ENCODE measurements at places on chromosomes 11 and 22.
A peak's percentile ranks its signal among the peaks of the same experiment; 100 is the strongest.

DNA sequence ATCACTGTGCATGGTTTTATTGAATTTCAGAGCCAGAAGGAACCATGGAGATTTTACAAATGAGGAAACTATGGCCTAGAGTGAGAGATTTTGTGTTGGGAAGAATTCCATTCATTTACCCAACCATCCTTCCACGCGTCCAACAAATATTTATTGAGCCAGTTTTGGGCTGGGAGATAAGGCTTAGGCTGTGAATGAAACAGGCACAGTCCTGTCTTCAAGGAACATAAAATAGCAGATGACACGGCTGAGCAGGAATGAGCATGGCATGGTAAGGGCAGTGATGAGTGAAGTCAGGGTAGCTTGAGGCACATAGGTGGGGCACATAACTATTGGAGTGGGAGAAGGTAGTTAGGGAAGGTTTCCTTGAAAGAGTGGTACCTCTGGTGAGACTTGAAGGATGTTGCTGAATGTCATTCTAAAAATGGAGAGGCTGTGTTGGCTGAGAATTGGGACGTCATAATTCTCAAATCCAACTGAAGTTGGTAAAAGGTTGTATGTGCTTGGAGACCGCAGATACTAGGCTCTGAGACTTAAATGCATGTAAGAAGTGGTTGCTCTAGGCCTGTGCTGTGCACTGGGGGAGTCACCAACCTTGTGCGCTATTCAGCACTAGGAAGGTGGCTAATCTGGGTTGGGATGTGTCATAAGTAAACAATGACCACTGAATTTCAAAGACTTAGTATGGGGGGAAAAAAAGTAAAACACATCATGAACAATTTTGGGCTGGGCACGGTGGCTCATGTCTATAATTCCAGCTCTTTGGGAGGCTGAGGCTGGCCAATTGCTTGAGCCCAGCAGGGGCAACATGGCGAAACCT lies 51.9 kb downstream of the TEAD1 start:
- DNase-seq: no peak

GRCh38 chr11:90192869-90193582 lies 29.8 kb downstream of the CHORDC1 start:
- no peak for DNase-seq

- no peak for DNase-seq
These were observed 24.0 kb downstream of the MARK2 start for GRCh38 chr11:63862923-63863322.

GRCh38 chr11:82867495-82868082 lies 32.6 kb downstream of the PRCP start:
- peak; percentile 74 for DNase-seq

GRCh38 chr11:15947681-15948648 lies 408.4 kb downstream of the SOX6 start:
- DNase-seq: no peak

GRCh38 chr22:43847376-43848289 lies 14.7 kb downstream of the SULT4A1 start:
- no peak for DNase-seq

GRCh38 chr11:19441288-19441687 lies 200.5 kb upstream of the E2F8 start:
- DNase-seq: no peak

DNA sequence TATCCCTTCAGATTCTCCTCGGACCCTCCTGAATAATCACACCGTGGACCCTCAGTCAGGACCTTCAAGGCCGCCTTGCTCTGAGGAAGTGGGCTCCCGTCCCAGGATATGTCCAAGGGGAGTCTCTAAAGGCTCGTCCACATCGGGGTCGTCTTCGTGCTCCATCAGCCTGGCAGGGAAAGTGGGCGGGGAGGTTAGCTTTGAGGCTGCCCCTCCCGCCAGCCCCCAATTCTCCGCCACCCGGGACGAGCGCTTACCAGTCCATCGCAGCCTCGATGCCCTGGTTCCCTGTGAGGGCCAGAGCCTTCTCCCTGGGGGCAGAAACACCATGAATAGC lies 472 bp downstream of the UBXN1 start:
- DNase-seq: no peak

DNA sequence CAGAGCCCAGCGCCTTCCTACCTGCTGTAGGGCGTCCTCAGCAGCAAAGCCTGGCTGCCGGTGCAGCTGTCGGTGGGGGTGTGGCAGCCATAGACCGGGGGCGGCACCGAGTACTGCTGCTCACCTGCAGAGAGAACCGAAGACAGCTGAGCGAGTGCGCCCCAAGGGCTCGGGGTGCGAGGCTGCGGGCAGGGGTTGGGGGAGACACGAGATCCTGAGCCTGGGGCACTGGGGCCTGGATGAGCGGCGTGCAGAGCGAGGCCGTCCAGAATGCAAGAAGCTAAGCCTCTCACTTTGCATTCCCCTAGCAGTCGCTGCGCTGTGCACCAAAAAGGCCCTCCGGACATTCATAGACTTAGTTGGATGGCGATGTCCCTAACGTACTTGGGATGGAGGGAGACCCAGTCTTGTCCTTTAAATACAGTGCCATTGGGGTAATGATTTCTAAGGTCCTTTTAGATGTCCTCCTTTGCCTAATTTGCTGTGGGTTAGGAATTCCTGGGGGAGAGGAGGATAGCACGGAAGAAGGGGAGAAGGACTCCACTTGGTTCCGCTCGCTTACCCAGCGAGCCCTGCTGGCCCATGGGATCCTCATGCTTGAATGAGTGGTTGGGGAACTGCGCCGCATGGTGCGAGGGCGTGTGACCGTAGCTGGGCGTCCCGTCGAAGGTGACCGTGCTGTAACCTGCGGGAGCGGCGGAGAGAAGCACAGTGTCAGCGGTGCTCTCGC lies 7.2 kb downstream of the WT1 start:
- no peak for DNase-seq

GRCh38 chr11:132337819-132338416 lies 967.5 kb downstream of the NTM start:
- no peak for DNase-seq

- DNase-seq: no peak
These were observed 23.0 kb upstream of the MAML2 start for GRCh38 chr11:96366024-96366423.

DNA sequence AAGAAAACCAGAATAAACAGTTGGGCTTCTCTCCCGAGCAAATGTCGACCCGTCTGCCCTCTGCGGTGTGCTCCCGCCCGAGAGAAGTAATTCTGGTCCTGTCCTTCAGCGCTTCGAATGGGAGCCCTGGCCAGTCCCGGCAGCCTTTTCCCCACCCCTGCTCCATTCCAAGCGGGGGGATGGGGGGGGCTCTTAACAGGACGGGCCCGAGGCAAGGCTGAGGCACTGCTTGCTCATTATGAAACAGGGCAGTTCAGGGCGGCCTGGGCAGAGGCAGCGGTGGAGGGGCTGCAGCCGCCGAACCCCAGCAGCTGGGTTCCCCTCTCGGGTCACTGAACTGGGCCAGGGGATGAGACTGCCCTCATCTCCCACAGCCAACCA lies 9.1 kb downstream of the BACE1-AS start:
- DNase-seq: no peak

- DNase-seq: no peak
These were observed 347.8 kb downstream of the CNTN5 start for GRCh38 chr11:99368583-99368982.

DNA sequence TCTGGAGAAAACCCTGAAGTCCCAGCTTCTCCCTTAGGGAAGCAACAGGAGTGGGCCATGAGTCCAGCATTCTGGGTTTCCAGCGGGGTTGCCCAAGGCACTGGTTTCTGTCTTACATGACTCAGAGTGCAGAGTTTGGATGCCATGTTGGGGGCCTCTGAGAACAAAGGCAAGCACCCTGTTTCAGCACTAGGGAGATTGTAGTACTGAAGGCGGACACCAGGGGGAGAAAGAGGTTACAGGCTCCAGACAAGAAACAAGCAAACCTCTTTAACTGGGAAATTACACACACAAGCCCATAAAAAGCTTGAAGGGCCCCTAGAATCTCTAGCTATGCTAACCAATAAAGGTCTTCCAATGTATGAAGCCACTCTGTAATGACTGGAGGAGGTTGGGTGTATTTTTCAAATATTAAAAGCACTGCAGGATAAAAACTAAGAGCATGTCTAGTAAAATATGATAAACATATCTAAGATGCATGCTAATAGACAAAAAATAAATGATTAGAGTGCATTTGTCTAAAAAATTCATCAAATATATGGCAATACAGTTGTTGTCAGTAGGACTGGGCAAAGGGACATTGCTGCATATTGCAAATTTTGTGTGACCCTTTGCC lies 7.1 kb downstream of the MS4A6E start:
- DNase-seq: peak; percentile 78

- DNase-seq: no peak
These were observed 72.1 kb downstream of the BARX2 start for GRCh38 chr11:129447654-129448239.

DNA sequence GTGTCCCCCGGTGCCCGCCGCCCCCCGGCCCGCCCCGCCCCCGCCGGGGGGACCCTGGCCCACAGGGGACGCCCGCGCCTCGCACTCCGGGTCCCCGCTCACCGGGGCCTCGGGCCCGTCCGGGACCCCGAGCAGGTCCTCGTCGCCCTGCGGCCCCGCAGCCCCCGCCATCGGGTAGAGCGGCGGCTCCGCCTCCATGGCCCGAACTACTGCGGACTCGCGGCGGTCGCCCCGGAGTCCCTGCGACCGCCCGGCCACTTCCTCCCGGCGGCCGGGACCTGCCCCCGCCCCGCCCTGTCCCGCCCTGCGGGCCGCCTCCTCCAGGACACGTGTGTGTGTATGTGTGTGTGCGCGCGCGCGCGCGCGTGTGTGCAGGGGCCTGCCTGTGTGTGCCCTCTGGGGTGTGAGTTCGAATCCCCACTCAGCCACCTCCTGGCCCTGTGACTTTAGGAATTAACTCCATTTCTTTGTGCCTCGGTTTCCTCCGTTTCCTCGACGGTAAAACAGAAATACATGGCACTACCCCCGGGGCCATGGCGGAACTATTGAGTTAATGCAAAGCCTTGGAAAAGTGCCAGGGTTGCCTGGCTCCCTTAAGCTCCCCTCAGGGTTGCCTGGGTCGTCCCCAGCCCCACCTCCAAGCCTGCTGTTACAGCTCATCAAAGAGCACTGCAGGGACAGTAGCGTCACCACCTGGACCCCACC lies at the start of gene UNC93B1:
TSS of gene UNC93B1 (minus strand) at position 252 of the 705 bp plus-strand sequence. CDS start at position 198, 54 bp downstream.
- DNase-seq: peak; percentile 90

DNA sequence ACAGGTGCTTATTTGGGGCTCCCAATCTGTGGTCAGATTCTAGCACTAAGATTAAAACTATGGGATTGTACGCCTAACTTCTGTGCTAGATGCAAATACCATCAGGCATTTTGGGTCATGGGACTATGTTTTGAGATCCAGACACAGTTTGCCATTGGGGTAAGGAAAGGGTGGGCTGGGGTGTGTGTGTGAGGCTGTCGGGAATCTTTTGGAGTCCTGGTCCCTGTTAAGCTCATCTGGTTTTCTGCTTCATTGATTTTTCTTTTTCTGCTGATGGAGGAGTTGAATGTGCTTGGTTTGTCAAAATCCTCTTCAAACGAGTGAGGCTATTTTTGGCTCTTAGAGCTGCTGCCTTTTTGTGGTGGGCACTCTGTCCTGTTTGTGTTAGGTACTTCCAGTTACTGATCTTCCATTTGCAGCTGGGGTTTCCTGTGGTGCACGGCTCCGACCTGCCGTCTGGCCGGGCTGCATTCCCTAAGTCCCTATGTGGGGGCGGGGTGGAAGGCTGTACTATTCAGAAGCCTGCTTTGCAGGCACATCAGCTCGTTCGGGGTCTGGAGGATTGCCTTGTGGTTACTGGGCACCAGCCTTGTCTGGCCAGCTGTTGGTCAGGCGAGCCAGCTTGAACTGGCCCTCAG lies 2.9 kb downstream of the BCR start:
- DNase-seq: peak; percentile 19

- no peak for DNase-seq
These were observed 113.8 kb upstream of the SLC5A12 start for GRCh38 chr11:26835611-26836010.

DNA sequence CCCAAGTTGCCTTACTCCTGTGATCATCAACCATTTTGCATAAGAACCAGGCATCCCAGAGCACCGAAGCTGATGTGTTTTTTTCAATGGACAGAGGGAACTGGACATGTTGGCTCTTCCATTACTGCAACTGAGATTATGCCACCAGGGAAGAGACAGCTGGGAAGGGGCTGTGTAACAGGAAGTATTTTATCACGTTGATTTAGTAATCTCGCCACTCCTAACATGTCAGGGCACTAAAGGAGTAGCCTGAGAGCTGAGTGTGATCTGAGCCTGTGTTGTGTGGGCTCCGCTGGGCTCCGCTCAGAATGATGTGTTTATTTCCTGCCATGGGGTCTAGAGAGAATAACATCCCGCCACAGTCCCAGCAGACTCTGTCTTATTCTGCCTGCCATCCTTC lies 165.4 kb downstream of the GRIK4 start:
- no peak for DNase-seq

DNA sequence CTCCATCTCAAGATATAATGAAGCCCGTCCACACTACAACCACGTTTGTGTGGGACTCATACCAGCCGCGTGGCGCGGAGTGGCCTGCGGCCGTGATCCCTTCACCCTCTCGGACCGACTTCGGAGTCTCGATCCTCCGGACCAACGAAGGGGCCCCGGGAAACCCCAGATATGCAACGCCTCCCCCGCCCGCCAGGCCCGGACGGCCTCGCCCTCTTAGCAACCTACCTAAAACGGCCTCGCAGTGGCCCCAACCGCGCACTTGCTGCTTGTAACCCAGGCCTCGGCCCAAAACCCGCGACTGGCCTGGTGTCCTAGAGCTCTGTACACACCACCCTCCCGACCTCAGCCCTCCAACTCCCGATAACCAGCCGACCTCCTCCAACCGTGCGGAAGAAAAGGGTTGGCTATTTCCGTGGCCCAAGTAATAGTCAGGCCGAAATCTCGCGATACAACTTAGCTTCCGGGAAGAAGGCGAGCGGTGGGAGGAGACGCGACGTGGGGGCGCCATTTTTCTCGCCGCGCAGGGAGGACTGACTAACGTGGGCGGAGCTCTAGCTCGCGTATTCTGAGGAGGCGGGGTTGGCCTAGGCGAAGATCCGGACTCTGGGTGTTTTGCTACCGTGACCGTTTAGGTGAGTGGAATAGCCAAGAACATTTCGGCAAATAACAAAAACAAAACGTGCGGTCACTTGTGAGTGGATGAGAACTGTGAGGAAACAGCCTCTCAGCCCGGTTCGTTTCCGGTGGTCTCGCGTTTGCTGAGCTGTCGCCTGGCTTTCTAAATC lies at the start of the genes C11orf54 and TAF1D:
TSS of gene C11orf54 (plus strand) at position 579 of the 788 bp plus-strand sequence. CDS start 5,722 bp downstream, outside the sequence.
TSS of gene TAF1D (minus strand) at position 402 of the 788 bp plus-strand sequence. CDS start 2,191 bp downstream, outside the sequence.
- peak; percentile 95 for DNase-seq

GRCh38 chr11:122309262-122309925 lies 193.4 kb upstream of the BLID start:
- DNase-seq: no peak

GRCh38 chr11:133228471-133229329 lies 303.6 kb downstream of the OPCML start:
- no peak for DNase-seq

Data from activated CD4-positive, alpha-beta T cell treated with anti-CD3 and anti-CD28 coated beads, Interleukin-2, amount 50 U/mL, for 48 hours (primary cell).